ENCODE measurements at places on chromosomes 11 and 22. TPM values are rescaled to one million over a fixed set of nuclear protein-coding genes. Genes with fewer than 3 reads are reported as not detected.

The IL18 gene
- 0.39 TPM for total RNA-seq

The CXCR5 gene
- 0.51 TPM for total RNA-seq

The TTC36 gene
- total RNA-seq = 2.2 TPM

The MOGAT2 gene
- not detected for total RNA-seq

The CD82 gene
- 482 TPM for total RNA-seq

The OR4D5 gene
- not detected for total RNA-seq

The CD3D gene
- total RNA-seq = 648 TPM

The DBX1 gene
- not detected for total RNA-seq

The TSGA10IP gene
- not detected for total RNA-seq

The PARVA gene
- 0.41 TPM for total RNA-seq

The NCR3LG1 gene
- total RNA-seq = 1.1 TPM

The NXPE2 gene
- total RNA-seq = not detected

The TCN1 gene
- total RNA-seq = not detected

The TMEM191B gene
- not detected for total RNA-seq

The OR8A1 gene
- not detected for total RNA-seq

The OR8G5 gene
- total RNA-seq = not detected

The LPXN gene
- 138 TPM for total RNA-seq

The MMP13 gene
- not detected for total RNA-seq

The FLRT1 gene
- total RNA-seq = not detected

The HSPA8 gene
- 2,453 TPM for total RNA-seq

The OR52E5 gene
- total RNA-seq = not detected

The PNPLA5 gene
- not detected for total RNA-seq

The ZDHHC13 gene
- 23.6 TPM for total RNA-seq

Data from T-helper 1 cell treated with Interleukin-12 subunit alpha and Interleukin-12 subunit beta and Interleukin-4 antibody, amounts not matched to agents 30 ng/mL and 1 ng/mL, for 36 hours (primary cell).